Activated gamma-delta T cell (primary cell): ENCODE measurements at places on chromosomes 2 and 18.

GRCh38 chr2:126900646-126901319 lies 2.1 kb downstream of the TEX51 start:
- no peak for DNase-seq

DNA sequence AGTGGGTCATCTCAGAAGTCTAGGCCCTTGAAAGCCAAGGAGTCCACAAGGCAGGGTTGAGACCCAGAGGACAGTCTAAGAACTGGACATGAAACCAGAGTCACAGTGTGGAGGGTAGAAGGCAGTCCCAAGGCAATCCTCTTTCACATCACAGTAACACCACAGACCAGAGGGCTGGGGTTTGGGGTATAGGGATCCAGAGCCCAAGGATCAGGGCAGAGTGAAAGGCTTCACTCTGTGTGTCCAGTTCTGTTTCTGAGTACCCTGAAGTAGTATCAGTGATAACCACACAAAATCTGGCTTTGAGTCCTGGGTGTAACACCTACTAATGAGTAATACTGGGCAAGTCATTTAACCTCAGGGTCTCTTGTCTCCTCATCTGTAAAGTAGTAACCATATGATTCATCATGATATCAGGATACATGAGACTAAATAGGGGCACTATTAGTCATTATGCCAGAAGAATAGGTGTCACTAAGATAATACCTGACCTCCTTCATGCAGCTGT lies 91.0 kb downstream of the ICA1L start:
- no peak for DNase-seq

DNA sequence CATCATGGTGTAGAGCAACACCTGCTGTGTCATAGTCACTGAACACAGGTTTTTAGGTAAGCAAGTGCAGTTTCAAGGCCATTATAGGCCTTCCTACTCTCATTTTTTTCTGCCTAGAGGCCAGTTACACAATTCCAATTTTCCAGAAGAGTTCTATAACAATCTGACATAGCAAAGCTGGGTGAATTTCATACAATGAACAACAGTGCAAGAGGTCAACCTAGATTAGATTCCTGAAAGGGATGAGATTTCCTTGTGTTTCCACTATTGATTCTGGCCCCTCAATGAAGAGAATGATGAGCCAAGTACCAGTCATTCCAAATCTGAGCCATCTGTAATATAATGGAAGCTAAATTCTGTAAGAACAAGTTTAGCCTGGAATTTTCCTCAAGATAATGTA lies 15.3 kb upstream of the CD28 start:
- no peak for DNase-seq

- DNase-seq, result no peak
Measured at GRCh38 chr18:58321986-58322385, 278.0 kb downstream of the NEDD4L start.

- DNase-seq, result no peak
Measured at GRCh38 chr2:172582656-172583055, 26.8 kb downstream of the PDK1 start.

DNA sequence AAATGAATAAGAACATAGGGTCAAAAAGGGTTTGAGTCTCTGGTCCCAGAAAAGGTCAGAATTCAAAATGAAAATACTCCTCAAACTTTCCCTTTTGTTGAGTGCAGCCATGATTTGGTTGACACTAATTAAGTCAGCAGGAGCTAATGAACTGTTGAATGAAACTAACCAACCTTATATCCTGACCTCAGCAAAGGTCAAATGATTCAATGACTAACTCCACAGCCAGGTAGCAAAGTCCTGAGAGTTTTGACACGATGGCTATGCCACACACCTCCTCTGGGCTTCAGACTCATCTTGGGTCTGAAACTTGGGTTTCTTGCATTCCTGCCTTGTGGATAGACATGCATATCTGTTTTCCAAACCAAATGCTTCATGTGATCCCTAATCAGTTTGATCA lies 172.3 kb downstream of the INO80D start:
- DNase-seq, result no peak

DNA sequence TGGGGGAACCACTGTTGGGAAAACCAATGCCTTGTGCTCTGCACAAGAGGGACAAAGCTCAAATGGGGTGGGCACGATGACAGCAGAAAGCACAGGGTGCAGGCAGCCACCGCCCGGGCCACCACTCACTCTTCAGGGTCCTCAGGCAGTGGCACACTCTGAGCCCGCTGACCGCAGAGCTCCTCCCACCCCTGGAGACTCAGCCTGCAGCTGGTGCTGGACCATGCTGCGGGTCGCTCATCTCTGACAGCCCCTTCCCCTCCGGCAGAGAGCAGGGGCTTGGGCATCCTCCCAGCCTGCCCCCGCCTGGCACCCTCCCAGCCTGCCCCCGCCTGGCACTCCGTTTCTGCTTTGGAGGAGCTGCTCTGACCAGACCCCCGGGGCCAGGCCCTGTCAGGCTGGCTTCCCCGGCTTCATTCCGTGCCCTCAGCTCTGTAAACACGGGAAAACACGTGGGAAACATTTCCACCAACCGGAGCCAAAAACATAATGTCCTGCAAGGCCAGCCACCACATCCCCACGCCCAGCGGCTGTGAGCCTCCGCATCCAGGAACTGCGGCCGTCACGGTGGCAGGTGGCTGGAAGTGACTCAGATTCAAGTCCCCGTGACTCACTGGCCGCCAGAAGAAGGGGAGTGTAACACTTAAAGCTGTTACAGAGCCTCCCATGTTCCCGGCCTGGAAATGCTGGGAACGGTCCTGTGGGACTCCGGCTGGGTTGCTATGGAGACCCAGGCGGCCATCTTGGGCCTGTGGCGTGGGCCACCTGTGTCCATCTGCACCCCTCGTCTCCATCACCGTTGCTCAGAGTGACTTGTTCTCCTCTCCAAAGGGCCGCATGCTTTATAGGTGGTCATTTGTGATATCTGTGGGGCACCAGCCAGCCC lies 6.8 kb upstream of the SNED1 start:
- no peak for DNase-seq

GRCh38 chr2:160207804-160208654 lies 8.0 kb upstream of the ITGB6 start:
- no peak for DNase-seq

GRCh38 chr18:23668731-23669130 lies 6.0 kb upstream of the ANKRD29 start:
- DNase-seq, result no peak

DNA sequence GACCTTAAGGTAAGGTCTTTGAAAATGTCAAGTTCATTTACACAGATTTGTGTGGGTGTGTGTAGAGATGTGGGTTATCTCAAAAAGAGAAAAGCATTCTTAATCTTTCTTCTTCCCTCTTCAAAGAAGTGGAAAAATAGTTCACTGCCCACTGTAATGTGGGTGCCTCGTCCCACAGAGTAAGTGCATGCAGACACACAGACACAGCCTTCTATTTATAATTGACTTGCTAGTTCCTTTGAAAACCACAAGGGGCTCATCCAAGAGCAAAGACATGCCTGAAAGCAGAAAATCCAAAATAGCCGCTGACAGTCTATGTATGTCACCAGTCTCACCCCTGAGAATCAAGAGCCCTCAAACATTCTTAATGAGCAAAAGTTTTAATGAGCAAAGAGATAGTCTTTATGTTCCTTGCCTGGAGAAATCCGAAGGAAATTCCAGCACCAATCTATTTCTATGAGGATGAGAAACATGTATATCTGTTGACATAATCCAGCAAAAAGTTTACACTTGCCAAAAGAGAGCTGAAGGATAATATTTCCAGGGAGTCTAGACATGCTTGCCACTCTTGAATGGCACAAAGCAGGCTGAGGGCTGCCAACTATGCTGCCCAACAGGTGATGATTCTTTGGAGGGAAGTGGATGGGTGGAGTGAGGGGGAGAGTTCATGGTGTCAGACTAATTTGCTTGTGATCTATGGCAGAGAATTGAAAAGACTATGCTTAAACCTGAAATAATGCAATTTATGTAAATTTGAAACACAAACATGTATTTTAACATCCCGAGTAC lies 93.9 kb downstream of the ACVR1 start:
- no peak for DNase-seq

DNA sequence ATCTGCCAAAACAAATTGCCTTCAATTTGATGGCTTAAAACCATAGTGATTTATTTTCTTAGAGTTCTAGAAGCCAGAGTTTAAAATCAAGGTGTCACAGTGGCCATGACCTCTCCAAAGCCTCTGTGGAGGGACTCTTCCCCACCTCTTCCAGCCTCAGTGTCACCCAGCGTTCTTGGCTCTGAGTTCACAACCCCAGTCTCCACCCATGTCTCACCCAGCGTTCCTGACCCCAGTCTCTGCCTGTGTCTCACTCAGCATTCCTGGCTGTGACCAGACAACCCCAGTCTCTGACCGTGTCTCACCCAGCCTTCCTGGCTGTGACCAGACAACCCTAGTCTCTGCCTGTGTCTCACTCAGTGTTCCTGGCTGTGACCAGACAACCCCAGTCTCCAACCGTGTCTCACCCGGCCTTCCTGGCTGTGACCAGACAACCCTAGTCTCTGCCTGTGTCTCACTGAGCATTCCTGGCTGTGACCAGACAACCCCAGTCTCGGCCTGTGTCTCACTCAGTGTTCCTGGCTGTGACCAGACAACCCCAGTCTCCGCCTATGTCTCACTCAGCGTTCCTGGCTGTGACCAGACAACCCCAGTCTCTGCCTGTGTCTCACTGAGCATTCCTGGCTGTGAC lies 299.3 kb downstream of the GALR1 start:
- no peak for DNase-seq

GRCh38 chr2:102803897-102804217 lies 42.0 kb downstream of the TMEM182 start:
- peak; percentile 4 for DNase-seq

DNA sequence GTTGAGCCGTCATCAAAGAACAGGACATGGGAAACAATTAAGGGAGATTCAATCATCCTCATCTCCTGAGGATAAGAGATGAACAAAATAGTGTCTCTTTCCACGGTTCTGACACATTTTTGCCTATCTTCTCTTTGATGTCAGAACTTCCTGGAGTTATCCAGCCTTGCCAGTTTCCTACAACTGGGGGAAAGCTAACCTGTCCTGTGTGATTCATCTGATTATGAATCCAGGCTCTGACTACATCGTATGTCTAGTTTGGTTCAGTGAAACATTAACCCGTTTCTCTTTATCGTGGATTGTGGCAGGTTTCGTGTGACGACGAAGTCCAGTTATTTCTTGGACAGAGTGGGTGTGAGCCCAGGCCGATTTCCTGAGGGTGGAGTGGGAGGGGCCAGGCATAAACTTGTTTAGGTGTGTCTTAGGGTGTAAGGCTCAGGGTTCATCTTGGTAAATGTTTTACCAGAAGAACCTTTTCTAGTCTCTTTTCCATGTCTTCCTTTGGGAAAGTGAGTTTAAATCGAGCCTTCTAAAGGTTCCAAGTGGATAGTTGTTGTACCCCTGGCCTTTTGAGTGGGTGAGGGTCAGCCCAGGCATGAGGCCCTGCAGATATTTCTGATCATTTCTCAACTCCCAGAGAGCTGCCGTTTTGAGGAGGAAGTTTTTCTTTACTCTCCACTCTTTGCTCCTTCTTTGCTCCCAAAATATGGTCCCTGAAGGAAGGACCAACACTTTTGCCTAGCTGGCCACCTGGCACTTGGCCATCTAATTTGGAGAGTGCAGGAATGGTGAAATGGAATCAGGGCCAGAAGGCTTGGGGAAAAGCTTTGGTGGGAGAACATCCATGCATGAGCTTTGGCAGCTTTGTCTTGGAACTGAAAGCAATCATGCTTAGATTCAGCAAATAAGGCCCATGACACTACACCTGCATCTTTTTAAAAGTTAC lies 50.4 kb upstream of the FZD5 start:
- DNase-seq, result no peak

GRCh38 chr2:141942006-141942789 lies 188.6 kb downstream of the LRP1B start:
- no peak for DNase-seq

GRCh38 chr2:63790906-63791305 lies 50.8 kb upstream of the UGP2 start:
- no peak for DNase-seq

DNA sequence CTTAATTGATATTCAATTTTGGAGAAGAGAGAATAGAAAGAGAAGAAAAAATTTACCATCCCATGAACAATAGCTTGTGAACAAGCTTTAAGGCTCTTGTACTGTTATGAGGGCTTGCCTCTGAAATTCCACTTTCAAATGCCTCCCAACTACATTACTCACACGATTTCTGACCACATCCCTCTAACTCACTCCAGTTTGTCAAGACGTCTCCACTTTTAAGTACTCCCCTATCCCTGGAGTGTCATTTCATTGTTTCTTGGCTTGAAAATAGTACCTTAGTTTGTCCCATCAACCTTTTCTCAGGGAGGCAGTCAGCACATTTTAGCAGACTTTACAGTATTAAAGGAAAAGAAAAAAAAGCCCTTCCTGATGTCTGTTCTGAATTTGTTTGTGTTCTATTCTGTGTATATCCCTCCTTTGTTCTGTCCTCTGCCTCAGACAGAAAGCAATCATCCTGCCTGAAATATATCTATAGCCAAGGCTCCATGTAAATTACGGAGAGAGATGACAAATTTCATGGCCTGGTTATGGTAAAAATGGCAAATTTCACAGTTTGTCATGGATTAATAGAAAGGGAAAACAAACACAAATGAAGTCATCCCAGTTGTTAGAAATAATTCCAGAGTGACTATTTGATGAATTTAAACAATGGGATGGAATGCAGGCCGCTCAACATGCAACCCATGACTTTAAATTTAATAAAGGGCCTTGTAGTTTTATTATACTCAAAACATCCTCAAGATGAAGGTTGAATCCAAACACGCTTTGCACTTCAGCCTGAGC lies 228.8 kb downstream of the ETAA1 start:
- no peak for DNase-seq

DNA sequence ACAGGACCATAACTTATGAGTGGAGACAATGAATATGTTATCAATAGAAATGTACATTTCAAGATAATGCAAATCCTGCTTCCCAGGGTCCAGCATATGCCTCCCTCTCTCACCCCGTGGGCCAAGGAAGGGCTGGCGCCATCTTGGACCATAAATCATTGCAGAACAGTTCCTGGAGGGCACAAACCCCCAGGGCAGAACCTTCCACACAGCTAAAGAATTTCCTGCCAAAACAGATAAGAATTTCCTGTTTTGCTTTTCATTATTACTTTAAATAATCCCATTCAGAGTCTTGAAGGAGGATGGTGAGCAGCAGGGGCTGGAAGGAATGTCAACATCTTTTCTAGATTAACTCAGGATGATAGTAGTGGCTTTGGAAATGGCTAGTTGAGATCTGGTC lies 53.7 kb downstream of the EHD3 start:
- no peak for DNase-seq

DNA sequence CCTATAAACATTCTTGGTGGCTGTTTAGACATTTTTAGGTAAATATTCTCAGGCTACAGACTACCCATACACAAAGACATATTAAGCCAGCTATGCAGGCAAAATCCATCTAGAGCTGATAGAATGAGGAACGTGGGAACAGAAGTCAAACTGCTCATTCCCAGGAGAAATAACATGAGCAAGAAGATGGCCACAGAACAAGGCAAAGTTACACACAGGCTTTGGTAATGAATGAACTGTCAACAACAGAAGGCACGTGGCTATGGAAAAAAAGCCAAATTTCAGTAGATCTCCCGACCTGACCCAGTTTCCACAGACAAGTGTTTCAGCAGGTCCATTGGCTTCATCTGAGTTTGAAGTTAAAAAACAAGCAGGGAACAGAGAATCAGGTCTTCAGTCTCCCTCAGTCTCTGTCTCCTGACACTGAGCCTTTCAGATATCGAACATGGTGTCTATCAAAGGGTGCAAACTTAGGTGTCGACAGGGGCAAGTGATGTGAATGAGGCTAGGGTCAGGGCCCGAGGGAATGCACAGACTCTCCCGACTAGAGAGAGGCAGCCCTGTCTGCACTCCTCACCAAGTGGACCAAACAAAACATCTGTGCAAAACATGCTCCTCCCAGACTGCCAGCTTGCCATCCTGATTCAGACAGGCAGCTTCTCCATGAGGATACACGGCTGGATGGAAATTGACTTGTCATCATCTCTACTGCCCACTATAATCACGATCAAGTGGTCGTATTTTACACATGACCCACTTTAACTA lies 25.9 kb downstream of the SIGLEC15 start:
- DNase-seq, result no peak
